Muscle of leg (tissue), 16 donors: ENCODE measurements at places on chromosomes 5 and 9.

DNA sequence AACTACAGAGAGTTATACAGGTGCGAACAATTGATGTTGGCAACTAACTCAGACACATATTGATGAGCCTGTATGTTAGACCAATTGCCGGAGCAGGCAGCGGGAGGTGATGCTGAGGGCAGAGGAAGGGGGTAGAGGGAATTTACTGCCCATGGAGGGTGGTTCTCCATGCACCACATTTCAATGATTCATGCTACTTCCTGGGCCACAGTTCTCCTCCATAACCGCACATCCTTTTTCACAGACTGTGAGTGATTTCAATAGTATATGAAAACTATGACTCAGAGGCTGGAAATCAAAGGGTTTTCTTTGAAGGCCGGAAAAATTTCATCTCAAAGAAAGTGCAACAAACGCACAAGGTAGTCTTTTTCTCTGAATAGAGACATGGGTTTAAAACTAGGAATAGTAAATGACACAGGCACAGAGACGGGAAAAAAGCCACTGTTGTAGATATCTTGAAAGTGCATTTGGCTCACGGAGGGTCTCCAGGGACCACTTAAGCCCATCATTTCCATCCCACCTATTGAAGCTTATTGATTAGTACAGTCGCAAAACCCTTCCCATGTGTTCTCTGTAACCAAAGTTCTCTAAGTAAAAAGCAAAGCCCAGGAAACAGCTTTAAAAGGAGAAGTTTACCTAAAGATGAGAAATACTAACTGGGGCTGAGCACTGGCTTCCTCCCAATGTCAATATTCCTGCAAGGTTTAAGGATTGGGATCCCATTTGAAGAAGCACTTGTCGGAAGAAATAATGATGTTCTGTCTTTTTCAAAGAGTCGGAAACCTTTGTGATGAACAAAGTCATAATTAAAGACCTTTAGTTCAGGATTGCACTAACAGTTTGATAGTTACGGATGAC, 28.0 kb upstream of the ADAM19 start:
- DNase-seq = no peak

GRCh38 chr5:107968998-107969397, 298.3 kb upstream of the EFNA5 start:
- no peak for DNase-seq

GRCh38 chr9:5042661-5043178, 57.6 kb downstream of the JAK2 start:
- DNase-seq = no peak

DNA sequence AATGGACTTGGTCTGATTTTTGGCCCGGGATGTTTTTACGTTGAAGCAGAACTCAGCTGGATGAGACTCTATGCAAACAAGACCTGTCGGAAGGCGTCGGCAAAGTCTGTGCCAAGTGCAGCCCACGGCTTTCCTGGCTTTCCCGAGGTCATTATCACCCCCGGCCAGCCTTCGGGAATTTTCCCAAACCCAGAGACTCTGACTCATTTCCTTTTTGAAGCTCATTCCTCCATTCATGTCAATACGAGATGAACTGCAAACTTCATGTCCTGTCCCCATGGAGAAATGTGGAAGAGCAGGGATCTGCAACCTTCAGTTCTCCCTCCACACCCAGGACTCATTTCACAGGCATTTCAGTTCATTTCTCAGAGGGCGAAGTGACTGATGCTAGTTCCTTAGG, 95.3 kb downstream of the IRX2 start:
- no peak for DNase-seq

DNA sequence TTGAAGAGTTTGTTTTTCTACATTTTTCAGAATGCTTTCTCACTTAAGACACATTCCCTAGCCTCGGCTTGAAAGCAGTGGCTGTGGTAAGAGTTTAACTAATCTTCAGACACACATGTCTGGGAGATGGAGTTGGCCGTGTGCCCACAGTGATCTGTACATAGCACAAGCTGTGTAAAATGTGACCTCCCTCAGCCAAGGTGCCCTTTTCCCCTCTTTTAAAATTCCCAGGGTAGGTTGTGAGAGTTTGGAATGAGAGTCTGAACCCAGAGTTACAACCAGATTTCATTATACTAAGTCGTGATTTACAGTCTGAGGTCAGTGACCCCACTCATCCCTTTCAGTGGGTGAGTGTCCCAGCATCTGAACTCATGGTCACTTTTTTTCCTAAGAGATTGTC, 230.4 kb downstream of the DOCK8 start:
- DNase-seq = peak; percentile 64

DNA sequence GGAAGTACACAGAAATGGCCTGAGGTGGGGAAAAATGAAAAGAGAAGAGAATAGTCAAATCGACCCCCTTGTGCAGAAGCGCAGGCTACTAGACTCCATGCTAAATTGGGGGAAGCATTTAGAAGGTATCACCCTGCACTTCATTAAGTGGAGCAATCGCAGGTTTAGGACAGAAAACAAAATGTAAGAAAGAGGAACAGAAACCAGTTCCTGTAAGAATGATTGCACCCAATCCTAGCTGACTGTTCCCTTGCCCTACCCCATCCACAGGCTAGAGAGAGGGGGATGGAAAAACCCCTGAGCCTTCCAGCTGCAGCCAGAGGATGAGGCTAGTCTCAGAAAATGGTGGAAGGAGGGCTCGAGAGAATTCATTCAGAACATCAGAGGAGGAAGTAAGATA, 23.9 kb upstream of the PPP1R2B start:
- no peak for DNase-seq

GRCh38 chr9:16710888-16711287, 159.6 kb downstream of the BNC2 start:
- no peak for DNase-seq

DNA sequence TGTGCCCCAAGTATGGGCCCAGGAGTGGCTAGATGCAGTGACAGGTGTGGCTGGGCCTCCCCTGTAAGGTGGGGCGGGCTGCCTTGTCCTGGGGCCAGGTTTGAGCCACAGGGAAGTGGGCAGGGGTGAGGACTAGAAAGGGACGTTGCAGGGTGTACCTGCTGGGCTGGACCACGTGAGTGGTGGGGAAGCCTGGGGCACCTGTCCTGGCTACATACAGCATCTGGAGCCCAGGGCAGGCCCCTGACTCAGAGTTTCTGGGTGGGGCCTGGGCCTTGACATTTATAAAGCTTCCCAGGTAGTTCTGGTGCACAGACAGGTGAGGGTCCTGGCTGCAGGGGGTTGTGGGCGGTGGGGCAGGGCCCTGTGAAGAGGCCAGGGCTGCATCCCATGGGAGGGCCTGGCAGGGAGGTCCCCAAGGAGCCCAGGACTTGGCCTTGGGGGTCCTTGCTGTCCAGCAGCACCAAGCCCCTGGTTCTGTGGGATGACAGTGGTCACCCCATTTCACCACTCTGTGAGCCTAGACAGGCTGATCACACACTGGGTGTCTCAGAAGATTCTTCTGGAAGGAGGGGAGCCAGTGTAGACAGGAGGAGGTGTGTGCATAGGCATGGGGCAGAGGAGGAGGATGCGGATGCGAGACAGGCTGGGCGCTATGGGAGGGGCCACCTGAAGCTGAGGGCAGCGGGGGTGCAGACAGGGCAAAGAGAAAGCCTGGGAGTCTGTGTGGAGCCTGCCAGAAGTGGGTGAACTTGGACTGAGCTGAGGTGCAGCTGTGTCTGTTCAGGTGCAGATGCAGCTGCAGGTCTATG, 94.0 kb downstream of the PHF2 start:
- peak; percentile 22 for DNase-seq

DNA sequence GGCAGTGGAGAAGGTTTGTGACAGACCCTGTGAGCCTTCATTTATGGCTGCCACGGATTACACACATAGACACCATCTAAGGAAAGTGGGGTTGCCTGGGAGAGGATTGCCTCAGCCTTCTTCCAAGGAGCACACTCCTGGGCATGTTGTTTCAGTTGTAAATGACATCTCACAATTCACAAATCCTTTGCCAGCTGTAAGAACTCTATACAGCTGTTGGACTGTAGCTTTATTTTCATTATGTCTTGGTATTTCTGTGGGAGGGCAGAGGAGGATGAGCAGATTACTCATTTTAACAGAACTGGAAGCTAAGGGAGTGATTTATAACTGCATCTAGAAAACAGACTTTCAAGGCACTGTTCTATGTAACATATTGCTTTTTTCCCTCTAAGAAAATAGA, 25.6 kb downstream of the MELK start:
- no peak for DNase-seq

DNA sequence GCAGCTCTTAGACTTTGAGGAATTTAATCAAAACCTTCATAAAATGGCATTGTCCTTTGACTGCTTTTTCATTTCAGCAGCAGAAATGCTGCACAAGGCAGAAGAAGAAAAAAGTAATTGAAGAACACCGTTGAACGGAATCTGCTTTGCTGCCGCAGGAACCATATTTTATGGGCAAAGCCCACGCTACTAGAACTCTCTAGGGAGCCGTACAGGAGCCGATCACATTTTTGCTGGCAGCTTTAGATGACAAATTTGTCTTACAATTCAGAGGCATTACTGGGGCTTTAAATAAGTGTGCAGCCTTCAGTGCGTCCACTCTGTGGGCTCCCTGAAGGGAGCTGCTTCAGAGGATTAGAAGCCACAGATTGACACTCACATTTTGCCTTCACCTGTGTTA, 5.4 kb downstream of the CFAP90 start:
- no peak for DNase-seq

DNA sequence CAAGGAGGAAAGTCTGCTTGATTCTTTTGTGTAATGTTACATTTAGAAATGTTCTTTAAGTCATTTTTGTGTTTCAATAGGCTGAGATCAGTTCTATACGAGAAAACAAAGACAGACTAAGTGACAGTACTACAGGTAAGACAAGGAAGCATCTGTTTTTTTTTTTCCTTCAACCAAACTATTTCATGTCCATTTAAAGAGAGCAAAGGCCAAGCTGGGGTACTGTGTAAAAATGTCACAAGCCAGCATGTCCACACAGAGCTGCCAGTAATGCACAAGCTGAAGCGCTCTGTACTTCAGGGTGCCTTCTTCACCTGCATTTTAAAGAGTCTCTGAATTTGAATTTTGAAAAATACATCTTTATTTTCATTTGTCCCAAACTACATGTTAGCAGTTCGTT, 20.2 kb upstream of the TTC23L start:
- DNase-seq = no peak

- DNase-seq = no peak
Measured at GRCh38 chr9:100557053-100557452, 20.8 kb upstream of the CAVIN4 start.

- DNase-seq = no peak
Measured at GRCh38 chr5:54263447-54263846, 46.9 kb downstream of the ARL15 start.

GRCh38 chr5:136028090-136028489, 698 bp upstream of the TGFBI start:
- no peak for DNase-seq

GRCh38 chr9:129752900-129753729, at the start of gene PTGES:
Gene PTGES, minus strand, starts transcription at chr9:129753042. Its CDS starts 30 bp downstream, at chr9:129753012.
- peak; percentile 92 for DNase-seq

DNA sequence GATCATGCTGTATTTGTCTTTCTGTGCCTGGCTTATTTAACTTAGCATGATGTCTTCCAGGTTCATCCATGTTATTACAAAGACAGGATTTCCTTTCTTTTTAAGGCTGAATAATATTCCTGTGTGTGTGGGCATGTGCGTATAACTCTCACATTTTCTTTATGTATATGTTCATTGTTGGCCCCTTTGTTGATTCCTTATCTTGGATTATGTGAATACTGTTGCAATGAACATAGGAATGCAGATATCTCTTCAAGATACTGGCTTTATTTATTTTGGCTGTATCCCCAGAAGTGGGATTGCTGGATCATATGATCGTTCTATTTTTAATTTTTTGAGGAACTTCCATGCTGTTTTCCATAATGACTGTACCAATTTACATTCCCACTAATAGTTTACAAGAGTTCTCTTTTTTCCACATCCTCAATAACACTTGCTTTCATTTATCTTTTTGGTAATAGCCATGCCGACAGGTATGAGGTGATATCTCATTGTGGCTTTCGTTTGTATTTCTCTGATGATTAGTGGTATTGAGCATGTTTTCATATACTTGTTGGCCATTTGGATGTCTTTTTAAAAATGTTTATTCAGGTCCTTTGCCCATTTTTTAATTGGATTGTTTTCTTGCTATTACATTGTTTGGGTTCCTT, 38.0 kb downstream of the CREBRF start:
- DNase-seq = peak; percentile 49

- DNase-seq = no peak
Measured at GRCh38 chr9:110092792-110093191, 115.2 kb downstream of the C9orf152 start.

DNA sequence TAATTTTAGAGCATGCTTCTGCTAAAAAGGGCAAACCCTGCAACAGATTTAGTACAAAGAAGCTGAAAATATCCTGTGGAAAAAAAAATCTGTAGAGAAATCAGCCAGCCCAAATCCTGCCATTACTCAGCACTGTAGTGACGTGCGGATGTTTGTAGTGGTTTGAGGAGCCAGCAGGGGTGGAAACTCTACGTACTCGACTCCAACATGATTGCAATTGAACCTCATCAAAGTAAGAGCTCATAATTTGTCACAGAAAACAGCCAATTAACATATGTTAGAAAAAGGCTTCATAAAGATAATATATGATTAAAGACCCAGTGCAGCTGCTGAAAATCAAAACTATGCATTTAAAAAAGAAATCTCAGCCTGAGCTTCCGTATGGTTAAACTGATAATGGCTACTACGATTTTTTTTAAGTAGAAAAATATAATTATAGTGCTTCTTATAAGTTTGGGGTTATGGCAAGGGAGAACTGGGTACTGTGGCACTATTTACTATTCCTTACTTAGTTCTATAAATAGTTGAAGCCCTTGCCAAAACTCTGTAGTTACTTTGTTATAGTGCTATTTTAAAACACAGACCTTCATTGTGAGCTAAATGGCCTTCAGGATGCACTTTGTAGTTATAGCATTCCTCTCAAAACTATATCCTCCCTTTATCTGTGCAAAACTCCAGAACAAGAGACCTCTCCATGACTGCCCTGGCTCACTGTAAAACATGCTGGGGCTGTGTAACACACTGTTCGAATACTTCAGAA, 49.4 kb downstream of the MEF2C start:
- DNase-seq = peak; percentile 91

- no peak for DNase-seq
Measured at GRCh38 chr9:113255438-113255837, 19.9 kb downstream of the CDC26 start.

- no peak for DNase-seq
Measured at GRCh38 chr9:124298646-124299235, 41.0 kb downstream of the NEK6 start.

DNA sequence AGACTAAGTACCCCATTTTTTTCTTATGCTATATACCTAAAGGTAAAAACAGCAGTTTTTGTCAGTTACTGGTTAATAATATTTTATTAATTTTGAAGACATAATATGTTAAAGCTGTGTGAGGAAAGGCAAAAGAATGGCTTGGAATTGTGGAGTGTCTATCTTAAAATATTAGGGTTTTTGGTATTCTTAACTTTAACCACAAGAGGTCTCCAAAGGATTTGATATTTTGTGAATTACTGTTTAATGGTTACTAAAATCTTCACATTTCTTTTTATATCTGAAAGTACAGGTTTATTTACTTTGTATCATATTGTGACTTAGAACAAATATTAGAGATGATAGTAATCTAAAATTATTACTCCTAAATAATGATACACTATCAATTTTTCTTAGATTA, 32.0 kb upstream of the DHFR start:
- DNase-seq = peak; percentile 29

GRCh38 chr5:501831-502184, 22.4 kb downstream of the SLC9A3 start:
- peak; percentile 32 for DNase-seq
